ENCODE measurements at places on chromosomes 5 and 9. TPM values are rescaled to one million over a fixed set of nuclear protein-coding genes. Genes with fewer than 3 reads are reported as not detected.

GRCh38 chr5:160272889-160273288, 39.5 kb downstream of the CCNJL start:
- DNase-seq, result no peak
- H3K27me3 ChIP-seq, result no peaks in the 10 kb centered on the region
- H3K4me1 ChIP-seq, result peaks cover 8% of the 10 kb centered on the region

GRCh38 chr5:83312663-83313062, 158.9 kb upstream of the VCAN start:
- DNase-seq, result no peak
- no peaks in the 10 kb centered on the region for H3K36me3 ChIP-seq
- H3K27me3 ChIP-seq, result no peaks in the 10 kb centered on the region
- H3K4me3 ChIP-seq, result no peak overlapping the region
- H3K4me1 ChIP-seq, result no peaks in the 10 kb centered on the region

DNA sequence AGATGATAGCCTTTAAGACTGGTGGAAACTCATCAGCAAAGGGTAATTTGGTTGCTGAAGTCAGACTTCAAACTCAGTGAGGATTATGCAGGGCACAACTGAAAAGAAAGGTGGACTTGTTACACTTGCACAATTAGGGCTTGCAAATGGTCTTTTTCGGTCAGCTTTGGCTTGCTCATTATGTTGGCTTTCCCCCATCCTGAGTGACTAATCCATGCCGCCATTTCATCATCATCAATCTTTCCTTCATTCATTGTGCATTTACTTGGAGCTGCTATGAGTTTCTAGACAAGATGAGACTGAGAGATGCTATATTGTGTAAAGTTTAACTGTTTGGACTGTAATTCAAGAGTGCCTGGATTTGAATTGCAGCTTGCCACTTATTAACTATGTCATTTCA, 134.8 kb upstream of the PPP1R2B start:
- no peaks in the 10 kb centered on the region for H3K36me3 ChIP-seq
- no peak overlapping the region for H3K27ac ChIP-seq
- H3K4me1 ChIP-seq, result no peaks in the 10 kb centered on the region
- no peak for DNase-seq

GRCh38 chr5:151496041-151496484, 48.7 kb downstream of the SLC36A1 start:
- H3K36me3 ChIP-seq, result no peaks in the 10 kb centered on the region
- H3K4me1 ChIP-seq, result no peaks in the 10 kb centered on the region
- H3K4me3 ChIP-seq, result no peak overlapping the region
- H3K27me3 ChIP-seq, result no peaks in the 10 kb centered on the region
- H3K27ac ChIP-seq, result no peak overlapping the region

DNA sequence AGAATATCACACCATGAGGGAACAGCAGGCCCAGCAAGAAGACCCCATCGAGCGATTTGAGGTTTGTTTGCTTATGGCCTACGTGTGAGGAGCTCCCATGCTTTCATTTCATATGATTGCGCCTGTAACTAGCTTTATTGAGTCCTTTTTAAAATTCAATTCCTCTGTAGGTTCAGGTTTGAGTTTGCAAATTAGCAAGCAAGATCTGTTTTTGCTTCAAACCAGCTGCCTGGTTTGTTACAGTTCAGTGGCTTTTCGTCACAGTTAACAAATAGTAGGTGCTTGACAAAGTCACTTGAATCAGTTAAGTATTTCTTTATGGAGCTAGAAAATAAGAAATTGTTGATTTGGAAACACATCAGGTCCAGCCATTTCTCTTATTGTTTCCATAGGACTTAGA, 56.3 kb downstream of the GPR21 start:
- H3K4me3 ChIP-seq, result no peak overlapping the region
- no peak for DNase-seq
- H3K27ac ChIP-seq, result no peak overlapping the region
- H3K27me3 ChIP-seq, result no peaks in the 10 kb centered on the region
- H3K4me1 ChIP-seq, result no peaks in the 10 kb centered on the region
- no peaks in the 10 kb centered on the region for H3K36me3 ChIP-seq

- H3K4me3 ChIP-seq, result no peak overlapping the region
- DNase-seq, result no peak
- H3K36me3 ChIP-seq, result no peaks in the 10 kb centered on the region
- H3K27ac ChIP-seq, result no peak overlapping the region
Observed at GRCh38 chr5:76283670-76284069, 119.4 kb upstream of the IQGAP2 start.

DNA sequence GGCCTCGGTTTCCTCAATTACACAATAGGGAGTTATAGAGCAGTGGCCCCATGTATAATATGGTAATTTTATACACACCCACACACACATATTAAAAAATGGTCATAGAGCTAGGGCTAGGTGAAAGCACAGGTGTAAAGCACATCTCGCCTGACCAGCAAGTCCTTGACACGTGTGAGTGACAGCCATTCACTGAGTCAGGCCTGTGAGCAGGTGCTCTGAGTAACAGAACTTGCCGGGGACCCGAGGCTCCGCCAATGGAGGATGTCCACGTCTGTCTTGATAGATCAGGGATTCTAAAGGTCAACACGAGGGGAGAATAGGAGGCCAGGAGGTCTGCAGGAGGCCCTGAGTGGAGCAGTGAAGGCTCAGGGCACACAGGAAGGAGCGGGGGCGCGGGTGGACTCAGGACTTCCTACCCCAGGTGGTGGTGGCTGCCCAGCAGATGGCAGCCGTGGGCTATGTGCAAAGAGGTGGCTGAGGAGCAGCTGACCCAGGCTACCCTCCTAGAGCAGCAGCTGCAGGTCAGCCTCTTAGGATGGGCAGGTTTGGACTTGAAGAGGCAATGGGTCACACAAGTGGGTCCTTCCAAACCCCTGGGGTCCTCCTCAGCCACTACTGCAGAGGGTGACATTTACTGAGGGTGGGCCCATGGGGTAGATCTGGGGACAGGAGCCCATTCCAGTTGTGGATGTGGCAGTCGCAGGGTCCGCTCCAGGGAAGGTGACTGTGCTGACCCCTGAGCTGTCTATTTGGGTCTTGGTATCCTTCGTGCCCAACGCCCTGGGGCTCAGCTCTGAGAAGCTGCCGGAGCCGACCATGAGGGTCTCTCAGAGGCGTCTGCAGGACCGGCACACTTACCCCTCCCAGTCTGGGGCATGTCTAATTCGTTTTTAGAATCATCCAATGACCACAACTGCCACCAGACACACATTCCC, 45.9 kb downstream of the PRRT1B start:
- peaks cover 11% of the 10 kb centered on the region for H3K36me3 ChIP-seq
- H3K4me1 ChIP-seq, result no peaks in the 10 kb centered on the region
- H3K4me3 ChIP-seq, result no peak overlapping the region
- H3K27me3 ChIP-seq, result no peaks in the 10 kb centered on the region

GRCh38 chr5:157059093-157059539, at the start of gene HAVCR1:
HAVCR1 (minus strand) TSS chr5:157059116; CDS start chr5:157057943, 1,173 bp downstream.
- no peaks in the 10 kb centered on the region for H3K4me1 ChIP-seq
- H3K36me3 ChIP-seq, result no peaks in the 10 kb centered on the region
- no peak for DNase-seq
- H3K27me3 ChIP-seq, result no peaks in the 10 kb centered on the region

GRCh38 chr9:129637102-129637501, 4.8 kb downstream of the ASB6 start:
- no peak overlapping the region for H3K27ac ChIP-seq
- H3K27me3 ChIP-seq, result no peaks in the 10 kb centered on the region
- H3K36me3 ChIP-seq, result no peaks in the 10 kb centered on the region
- no peak for DNase-seq

- no peaks in the 10 kb centered on the region for H3K36me3 ChIP-seq
- H3K27ac ChIP-seq, result no peak overlapping the region
- H3K4me3 ChIP-seq, result no peak overlapping the region
- DNase-seq, result no peak
- no peaks in the 10 kb centered on the region for H3K4me1 ChIP-seq
Observed at GRCh38 chr9:124009531-124010217, 1.9 kb upstream of the LHX2 start.

- no peaks in the 10 kb centered on the region for H3K36me3 ChIP-seq
- H3K27ac ChIP-seq, result no peak overlapping the region
- no peak overlapping the region for H3K4me3 ChIP-seq
- H3K27me3 ChIP-seq, result no peaks in the 10 kb centered on the region
Observed at GRCh38 chr9:8030095-8030494, 230.5 kb upstream of the DMAC1 start.

DNA sequence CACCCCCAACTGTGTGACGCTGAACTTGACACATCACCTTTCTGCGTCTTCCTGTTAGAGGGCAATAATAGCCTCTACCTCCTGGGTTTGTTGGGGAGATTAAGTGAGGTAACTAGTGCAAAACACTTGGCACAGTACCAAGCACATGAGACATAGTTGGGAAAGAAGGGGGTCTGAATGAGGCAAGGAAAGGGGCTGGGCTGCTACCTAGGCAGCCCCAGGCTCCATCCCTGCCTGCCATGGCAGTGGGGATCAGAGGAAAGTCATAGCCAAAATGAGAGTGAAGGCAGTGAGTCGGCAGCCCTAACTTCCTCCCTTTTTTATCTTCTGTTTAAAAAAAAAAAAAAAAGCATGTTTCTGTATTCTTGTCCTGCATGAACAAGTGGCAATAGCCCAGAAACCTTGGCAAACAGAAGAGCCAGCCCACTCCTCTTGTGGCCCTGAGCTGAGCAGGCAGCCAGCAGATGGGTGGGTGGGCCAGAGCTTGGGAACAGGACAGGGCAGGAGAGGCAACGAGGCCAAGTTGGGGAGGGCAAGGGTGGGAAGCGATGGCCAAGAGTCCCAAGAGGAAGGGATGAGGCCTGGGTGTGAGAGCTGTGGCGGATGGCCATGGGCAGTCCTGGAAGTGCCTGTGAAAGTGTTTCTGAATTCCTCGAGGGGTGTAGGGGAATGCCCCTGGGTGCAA, 11.4 kb downstream of the CAMK2A start:
- H3K4me1 ChIP-seq, result no peaks in the 10 kb centered on the region
- H3K4me3 ChIP-seq, result no peak overlapping the region
- no peak for DNase-seq
- H3K27me3 ChIP-seq, result no peaks in the 10 kb centered on the region

DNA sequence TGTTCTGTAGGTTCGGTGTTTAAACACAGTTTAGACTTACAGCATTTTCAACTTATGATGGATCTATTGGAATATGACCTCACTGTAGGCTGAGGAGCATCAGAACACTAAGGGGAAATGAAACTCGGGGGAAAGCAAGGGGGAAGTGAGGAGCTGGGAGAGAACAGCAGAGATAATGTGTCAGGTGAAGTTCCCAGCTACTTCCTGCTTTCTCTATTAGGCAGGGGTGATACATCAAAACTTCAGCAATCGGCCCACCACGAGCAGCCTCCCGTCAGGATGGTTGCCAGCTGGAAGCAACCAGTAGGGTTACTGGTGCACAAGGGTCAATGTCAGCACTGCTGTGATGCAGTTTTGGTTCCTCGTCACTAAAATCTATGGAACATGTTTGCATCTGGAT, 34.3 kb downstream of the FAT2 start:
- H3K4me1 ChIP-seq, result no peaks in the 10 kb centered on the region
- H3K27me3 ChIP-seq, result no peaks in the 10 kb centered on the region
- H3K4me3 ChIP-seq, result no peak overlapping the region
- no peaks in the 10 kb centered on the region for H3K36me3 ChIP-seq
- no peak overlapping the region for H3K27ac ChIP-seq

DNA sequence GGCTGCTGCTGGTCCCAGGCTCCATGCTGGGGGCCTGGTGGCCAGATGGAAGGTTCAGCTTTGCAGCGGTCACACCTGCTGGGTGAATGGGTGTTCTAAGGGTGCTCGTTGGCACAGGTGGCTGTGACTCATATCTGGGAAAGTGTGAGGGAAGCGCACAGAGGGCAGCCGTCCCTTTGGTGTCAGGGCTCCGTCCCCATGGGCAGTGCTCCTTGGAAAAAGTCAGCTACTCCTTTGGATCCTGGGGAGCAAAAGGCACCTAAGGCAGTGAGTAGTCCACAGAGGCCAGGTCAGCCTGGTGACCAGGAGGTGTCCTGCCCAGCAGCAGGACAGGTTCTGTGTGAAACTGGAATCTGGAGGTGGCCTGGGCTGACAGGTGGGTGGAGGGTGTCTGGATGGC, 18.4 kb upstream of the GBGT1 start:
- H3K4me3 ChIP-seq, result no peak overlapping the region
- H3K27me3 ChIP-seq, result no peaks in the 10 kb centered on the region
- H3K4me1 ChIP-seq, result no peaks in the 10 kb centered on the region
- no peak overlapping the region for H3K27ac ChIP-seq
- H3K36me3 ChIP-seq, result no peaks in the 10 kb centered on the region
- DNase-seq, result no peak

- no peaks in the 10 kb centered on the region for H3K4me1 ChIP-seq
- no peak overlapping the region for H3K27ac ChIP-seq
- no peak overlapping the region for H3K4me3 ChIP-seq
Observed at GRCh38 chr5:12772276-12772675, 868.0 kb upstream of the CTNND2 start.

DNA sequence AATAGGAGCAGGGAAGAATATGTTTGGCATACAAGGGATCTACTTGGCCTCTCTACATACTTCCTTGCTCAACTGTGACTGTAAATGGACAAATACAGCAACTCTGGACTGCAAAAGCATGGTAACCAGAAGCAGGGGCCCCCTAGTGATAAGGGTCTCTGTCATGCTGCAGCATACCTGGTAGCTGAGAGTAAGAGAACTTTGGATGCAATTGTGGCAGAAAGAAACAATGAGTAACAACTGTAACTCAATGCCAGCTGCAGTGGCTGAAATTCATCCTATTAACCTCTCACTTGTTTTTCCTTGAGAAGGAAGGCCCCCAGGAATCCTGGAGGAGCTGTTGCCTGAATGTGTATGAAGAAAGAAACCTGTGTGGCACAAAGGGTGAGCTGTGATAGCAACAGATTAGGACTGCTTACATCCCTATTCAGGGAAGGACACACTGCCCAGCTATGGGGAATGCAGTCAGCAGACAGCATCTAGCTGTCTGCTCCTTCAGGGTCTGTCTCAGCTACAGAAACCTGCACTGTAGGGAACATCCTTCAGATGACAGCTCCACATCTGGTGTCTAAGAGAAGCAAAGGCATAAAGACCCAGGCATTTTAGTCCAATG, 468.1 kb upstream of the ACTBL2 start:
- H3K4me3 ChIP-seq, result no peak overlapping the region
- no peaks in the 10 kb centered on the region for H3K36me3 ChIP-seq
- no peaks in the 10 kb centered on the region for H3K4me1 ChIP-seq
- no peak for DNase-seq
- no peaks in the 10 kb centered on the region for H3K27me3 ChIP-seq

GRCh38 chr9:12774861-12775678, at the start of gene LURAP1L:
LURAP1L (plus strand) TSS chr9:12775020; CDS start chr9:12775716, 696 bp downstream.
- H3K27me3 ChIP-seq, result no peaks in the 10 kb centered on the region
- H3K27ac ChIP-seq, result peak within 1 kb of the TSS; percentile 92
- DNase-seq, result peak; percentile 57
- no peaks in the 10 kb centered on the region for H3K36me3 ChIP-seq
- no peaks in the 10 kb centered on the region for H3K4me1 ChIP-seq
- peak within 1 kb of the TSS; percentile 66 for H3K4me3 ChIP-seq

Gene SPINK6
- total RNA-seq, result not detected

Gene F12
- total RNA-seq, result 2.9 TPM

Gene SLC46A2
- 0.16 TPM for total RNA-seq

Gene TMEM174
- not detected for total RNA-seq

Gene C9orf85
- 14.1 TPM for total RNA-seq

Gene ZNF782
- 9.0 TPM for total RNA-seq

Gene TOR2A
- total RNA-seq, result 9.6 TPM

Gene ATG10
- 6.6 TPM for total RNA-seq

Gene PCDHB7
- total RNA-seq, result 2.3 TPM

Gene IL4
- total RNA-seq, result not detected
